ENCODE measurements at places on chromosomes 7 and 10. TPM values are rescaled to one million over a fixed set of nuclear protein-coding genes. Genes with fewer than 3 reads are reported as not detected.
A peak's percentile ranks its signal among the peaks of the same experiment; 100 is the strongest.

- no peaks in the 10 kb centered on the region for H3K36me3 ChIP-seq
- peak; percentile 44 for DNase-seq
- H3K4me1 ChIP-seq: no peaks in the 10 kb centered on the region
- no peak overlapping the region for H3K27ac ChIP-seq
- no peaks in the 10 kb centered on the region for H3K27me3 ChIP-seq
- H3K4me3 ChIP-seq: no peak overlapping the region
Observed at GRCh38 chr7:112296432-112296831, 89.9 kb downstream of the ZNF277 start.

Gene OR13A1
- not detected for total RNA-seq

DNA sequence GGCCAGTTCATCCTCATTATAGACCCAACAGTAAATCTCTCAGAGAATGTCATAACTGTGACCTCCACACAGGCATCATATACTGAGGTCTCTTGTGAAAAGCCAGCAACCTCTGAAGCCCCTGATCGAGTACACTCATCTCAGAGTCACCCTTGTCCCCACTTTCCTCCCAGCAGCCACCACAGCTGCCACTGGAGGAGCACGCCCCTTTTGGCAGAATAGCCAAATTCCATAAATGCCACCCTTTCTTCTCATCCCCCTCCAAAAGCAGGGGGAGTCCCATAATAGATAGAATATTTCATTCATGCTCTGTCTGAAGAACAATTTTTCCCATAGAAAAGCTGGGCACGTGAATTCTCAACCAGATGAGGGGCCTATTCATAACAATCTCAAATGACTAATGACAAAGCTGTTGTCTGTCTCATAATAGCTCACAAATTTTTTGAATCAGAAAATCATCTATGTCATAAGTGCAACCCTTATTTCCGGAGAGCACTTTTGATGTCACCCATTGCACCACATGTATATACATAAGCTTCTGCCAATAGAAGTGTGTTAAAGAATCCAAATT lies 47.4 kb downstream of the SGMS1 start:
- no peaks in the 10 kb centered on the region for H3K4me1 ChIP-seq
- no peak for DNase-seq
- H3K27me3 ChIP-seq: no peaks in the 10 kb centered on the region
- H3K27ac ChIP-seq: no peak overlapping the region

DNA sequence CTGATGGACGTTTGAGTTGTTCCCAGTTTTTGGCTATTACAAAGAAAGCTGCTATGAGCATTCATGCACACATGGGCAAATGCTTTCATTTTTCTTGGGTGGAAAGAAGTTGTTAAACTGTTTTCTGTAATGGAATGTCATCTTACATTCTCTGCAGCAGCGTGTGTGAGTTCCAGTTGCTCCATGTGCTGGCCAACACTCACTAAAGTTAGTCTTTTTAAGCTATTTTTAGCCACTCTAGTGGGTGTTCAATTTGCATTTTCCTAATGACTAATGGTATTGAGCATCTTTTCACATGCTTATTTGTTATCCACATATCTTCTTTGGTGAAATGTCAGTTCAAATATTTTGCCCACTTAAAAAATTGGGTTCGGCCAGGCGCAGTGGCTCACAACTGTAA lies 82.8 kb upstream of the COL13A1 start:
- no peak overlapping the region for H3K4me3 ChIP-seq
- no peak overlapping the region for H3K27ac ChIP-seq
- H3K4me1 ChIP-seq: peaks cover 11% of the 10 kb centered on the region
- H3K36me3 ChIP-seq: no peaks in the 10 kb centered on the region
- H3K27me3 ChIP-seq: peaks cover 2% of the 10 kb centered on the region

GRCh38 chr7:44057849-44058758 lies 7.3 kb downstream of the PGAM2 start:
- H3K27ac ChIP-seq: no peak overlapping the region
- H3K27me3 ChIP-seq: no peaks in the 10 kb centered on the region
- no peak overlapping the region for H3K4me3 ChIP-seq
- peaks cover 48% of the 10 kb centered on the region for H3K36me3 ChIP-seq

Gene RARRES2
- not detected for total RNA-seq

Gene C10orf105
- total RNA-seq: not detected

GRCh38 chr10:100184840-100185239 lies 989 bp downstream of the ERLIN1 start:
- peak; percentile 38 for DNase-seq
- H3K27ac ChIP-seq: no peak overlapping the region
- peaks cover 16% of the 10 kb centered on the region for H3K4me1 ChIP-seq
- H3K27me3 ChIP-seq: no peaks in the 10 kb centered on the region

Gene TRPV6
- not detected for total RNA-seq

DNA sequence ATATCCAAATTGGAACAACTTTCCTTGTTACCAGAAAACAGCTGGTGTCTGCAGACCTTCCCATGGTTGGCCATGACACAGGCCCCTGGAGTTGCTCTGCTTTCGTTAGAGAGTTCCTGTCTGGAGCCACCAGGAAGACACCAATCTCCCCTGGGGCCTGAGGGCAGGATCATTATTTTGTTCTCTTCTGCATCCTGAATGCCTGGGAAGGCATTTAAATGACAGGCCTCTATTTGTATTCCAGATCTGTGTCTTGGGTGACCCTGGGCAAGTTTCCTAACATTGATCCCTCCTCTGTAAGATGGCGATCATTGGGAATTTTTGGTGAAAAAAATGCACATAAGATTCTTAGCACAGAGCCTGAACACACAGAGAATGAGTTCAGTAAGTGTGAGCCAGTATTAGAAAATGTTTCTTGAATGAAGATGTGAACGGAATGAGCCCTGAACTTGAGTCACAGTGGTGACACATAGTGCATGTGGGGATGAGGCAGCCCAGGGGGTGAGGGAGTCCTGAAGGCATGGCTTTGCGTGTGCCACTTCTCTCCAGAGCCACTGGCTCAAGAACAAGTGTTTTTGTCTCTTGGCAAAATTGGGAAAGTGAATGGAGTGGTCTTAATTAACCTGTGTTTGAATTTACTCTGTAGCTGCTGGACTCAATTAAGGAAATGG lies 28.4 kb downstream of the BMPER start:
- H3K27ac ChIP-seq: no peak overlapping the region
- no peaks in the 10 kb centered on the region for H3K36me3 ChIP-seq

GRCh38 chr7:155652156-155653114 lies 8.0 kb downstream of the RBM33 start:
- H3K27ac ChIP-seq: peak overlapping the region; percentile 17
- peaks cover 11% of the 10 kb centered on the region for H3K4me1 ChIP-seq
- DNase-seq: peak; percentile 61
- H3K27me3 ChIP-seq: no peaks in the 10 kb centered on the region
- H3K36me3 ChIP-seq: peaks cover 2% of the 10 kb centered on the region
- no peak overlapping the region for H3K4me3 ChIP-seq

Gene TMEM236
- 0.24 TPM for total RNA-seq

DNA sequence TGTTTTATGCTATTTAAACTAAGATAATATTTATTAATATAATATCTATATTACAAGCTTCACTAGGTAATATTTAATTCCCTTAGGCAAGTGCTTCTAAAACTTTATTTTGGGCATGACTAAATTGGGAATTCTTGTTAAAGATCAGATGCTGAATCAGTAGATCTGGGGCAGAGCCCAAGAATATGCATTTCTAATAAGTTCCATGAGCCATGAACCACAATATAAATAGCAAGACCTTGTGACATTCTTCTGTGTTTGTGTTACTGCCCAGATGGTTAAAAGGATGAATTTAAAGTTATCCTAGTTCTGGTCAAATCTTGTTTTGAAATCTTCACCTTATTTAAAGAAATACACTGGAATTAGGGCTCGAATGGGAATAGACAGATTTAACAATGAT lies 258.4 kb upstream of the CACNA2D1 start:
- DNase-seq: no peak
- no peaks in the 10 kb centered on the region for H3K27me3 ChIP-seq
- no peak overlapping the region for H3K27ac ChIP-seq
- no peak overlapping the region for H3K4me3 ChIP-seq
- no peaks in the 10 kb centered on the region for H3K36me3 ChIP-seq
- H3K4me1 ChIP-seq: peaks cover 7% of the 10 kb centered on the region

DNA sequence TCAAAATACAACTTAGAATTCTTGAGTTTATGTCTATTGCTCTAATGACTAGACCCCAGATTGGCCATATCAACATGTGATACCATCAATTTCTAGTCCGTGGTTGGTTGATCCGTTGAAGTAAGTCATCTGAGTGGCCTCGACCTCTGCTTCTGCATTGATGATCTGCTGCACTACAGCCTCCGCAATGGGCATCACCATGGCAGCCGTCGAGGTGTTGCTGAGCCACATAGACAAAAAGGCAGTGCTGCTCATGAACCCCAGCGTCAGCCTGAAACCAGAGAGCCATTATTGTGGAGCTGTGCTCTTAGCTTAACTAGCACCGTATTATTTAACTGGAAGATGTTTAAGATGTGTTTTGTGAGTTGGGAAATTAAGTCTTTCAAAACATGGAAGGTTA lies 30.7 kb downstream of the SLC13A1 start:
- no peak overlapping the region for H3K4me3 ChIP-seq
- H3K4me1 ChIP-seq: no peaks in the 10 kb centered on the region
- no peaks in the 10 kb centered on the region for H3K27me3 ChIP-seq
- H3K36me3 ChIP-seq: no peaks in the 10 kb centered on the region
- no peak for DNase-seq
- H3K27ac ChIP-seq: no peak overlapping the region

Gene FAM24B
- 8.5 TPM for total RNA-seq

- no peak for DNase-seq
- H3K27ac ChIP-seq: no peak overlapping the region
- H3K4me3 ChIP-seq: no peak overlapping the region
Observed at GRCh38 chr10:48784031-48784430, 99.4 kb downstream of the WDFY4 start.

DNA sequence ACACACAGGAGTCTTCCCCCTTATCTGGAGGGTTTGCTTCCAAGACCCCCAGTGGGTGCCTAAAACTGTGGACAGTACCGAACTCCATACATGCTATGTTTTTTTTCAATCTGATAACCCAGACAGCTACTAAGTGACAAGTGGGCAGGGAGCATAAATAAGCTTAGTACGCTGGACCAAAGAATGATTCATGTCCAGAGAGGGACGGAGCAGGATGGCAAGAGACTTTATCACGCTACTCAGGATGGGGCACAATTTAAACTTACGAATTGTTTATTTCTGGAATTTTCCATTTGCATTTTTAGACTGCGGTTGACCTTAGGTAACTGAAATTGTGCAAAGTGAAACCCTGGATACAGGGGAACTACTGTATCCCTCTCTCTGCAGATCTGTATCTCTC lies 410.0 kb upstream of the MKI67 start:
- DNase-seq: no peak
- H3K36me3 ChIP-seq: no peaks in the 10 kb centered on the region
- H3K4me1 ChIP-seq: no peaks in the 10 kb centered on the region
- H3K27ac ChIP-seq: no peak overlapping the region

DNA sequence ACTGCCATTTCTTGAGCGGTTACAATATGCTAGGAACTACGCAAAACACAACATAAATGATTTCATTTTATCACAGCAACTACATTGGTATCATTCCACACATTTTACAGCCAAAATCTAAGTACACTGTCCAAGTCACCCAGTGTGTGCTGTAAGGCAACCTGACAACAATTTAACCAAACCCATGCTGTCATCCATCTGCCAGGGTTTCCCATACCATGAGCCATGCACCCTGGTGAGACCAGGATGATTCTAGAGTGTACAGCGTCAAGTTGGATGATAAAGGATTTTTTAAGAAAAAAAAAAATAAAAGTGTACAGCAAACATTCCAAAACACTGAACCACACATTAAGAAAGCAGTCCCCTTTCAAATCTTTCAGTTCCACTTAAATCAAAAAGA lies 52.9 kb downstream of the PIK3AP1 start:
- DNase-seq: no peak
- no peaks in the 10 kb centered on the region for H3K27me3 ChIP-seq
- H3K4me3 ChIP-seq: no peak overlapping the region
- no peaks in the 10 kb centered on the region for H3K36me3 ChIP-seq

DNA sequence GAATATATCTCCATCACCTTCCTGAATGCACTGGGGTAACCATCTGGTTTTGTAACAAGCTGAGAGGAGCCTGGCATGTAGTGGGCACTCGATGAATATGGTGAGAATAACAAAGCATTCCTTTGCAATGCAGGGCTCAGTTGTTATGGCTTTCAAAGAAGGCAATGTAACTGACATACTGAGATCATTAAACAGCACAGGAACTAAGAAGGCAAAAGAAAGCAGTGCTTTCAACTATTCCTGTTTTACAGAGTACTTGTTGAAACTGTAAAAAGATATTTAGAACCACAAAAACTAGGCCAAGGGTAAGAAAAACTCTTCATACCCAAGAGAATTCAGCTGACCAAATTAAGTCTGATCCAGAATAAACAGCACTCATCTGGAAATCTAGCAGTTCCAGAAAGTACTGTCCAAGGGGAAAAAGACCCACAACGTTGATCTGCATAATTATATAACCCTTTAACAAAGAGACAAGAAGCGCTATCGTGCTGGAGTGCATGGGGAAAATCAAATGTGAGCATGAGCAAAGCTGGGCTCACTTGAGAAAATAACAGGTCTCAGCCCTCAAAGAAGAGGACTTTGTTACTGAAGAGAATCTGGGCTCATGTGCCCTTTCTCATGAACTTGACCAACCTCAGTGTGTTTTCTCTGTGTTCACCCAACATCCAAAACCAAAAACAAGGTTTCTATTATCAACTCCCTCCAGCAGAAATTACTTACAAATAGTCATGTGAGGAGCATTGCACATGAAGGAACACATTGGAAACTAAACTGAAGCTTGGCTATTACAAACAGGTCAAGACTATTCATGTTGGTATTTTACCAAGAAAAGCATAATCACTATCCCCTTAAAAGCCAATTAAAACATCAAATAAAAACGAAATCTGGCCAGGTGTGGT lies 116.2 kb downstream of the AVL9 start:
- no peaks in the 10 kb centered on the region for H3K27me3 ChIP-seq
- DNase-seq: no peak
- no peaks in the 10 kb centered on the region for H3K4me1 ChIP-seq
- no peak overlapping the region for H3K4me3 ChIP-seq
- no peak overlapping the region for H3K27ac ChIP-seq

Gene POLD2
- 96.5 TPM for total RNA-seq

DNA sequence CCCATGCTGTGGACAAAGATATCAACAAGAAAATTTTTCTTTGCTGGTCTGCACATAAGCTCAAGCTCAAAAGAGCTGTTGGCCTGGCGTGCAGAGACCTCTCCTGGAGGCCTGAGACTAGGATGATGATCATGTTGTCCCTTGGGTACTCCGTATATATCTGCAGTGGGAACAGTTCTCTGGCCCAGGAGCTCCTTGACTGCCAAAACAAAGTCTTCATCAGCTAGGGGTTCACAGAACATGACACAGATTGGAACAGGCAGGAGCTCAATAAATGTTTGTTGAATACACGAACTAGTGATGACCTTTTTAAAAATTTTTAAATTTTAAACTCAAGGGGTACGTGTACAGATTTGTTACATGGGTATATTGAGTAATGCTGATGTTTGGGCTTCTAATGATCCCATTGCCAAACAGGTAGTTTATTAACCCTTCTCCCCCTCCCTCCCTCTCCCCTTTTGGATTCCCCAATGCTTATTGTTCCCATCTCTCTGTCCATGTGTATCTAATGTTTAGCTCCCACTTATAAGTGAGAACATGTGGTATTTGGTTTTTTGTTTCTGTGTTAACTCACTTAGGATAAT lies 49.1 kb downstream of the ZNF783 start:
- H3K4me1 ChIP-seq: no peaks in the 10 kb centered on the region
- peaks cover 5% of the 10 kb centered on the region for H3K27me3 ChIP-seq
- H3K27ac ChIP-seq: no peak overlapping the region
- no peak overlapping the region for H3K4me3 ChIP-seq
